ENCODE measurements at places on chromosomes 12 and 14. TPM values are rescaled to one million over a fixed set of nuclear protein-coding genes. Genes with fewer than 3 reads are reported as not detected.

The TAS2R42 gene
- total RNA-seq = not detected

GRCh38 chr12:104059963-104060362 lies 4.4 kb upstream of the HCFC2 start:
- no peak for DNase-seq

The METTL25 gene
- 18.1 TPM for total RNA-seq

DNA sequence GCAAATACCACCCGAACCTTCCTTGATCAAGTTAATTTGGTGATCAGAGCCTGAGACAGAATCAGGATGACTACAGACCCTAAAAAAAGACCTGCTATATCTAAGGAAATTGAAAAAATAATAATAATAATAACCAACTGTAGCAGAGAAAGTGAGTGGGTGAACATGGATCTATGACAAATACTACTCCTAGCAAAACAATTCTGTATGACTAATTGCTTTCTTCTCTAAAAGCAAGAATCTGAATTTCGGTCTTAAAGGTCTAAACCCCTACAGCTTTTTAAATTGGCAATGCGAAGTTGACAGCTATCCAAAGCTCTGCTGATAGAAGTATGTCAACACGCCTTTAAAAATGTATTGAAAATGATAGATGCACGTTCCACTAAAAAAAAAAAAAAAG lies 102.2 kb downstream of the PRKAB1 start:
- no peak for DNase-seq

DNA sequence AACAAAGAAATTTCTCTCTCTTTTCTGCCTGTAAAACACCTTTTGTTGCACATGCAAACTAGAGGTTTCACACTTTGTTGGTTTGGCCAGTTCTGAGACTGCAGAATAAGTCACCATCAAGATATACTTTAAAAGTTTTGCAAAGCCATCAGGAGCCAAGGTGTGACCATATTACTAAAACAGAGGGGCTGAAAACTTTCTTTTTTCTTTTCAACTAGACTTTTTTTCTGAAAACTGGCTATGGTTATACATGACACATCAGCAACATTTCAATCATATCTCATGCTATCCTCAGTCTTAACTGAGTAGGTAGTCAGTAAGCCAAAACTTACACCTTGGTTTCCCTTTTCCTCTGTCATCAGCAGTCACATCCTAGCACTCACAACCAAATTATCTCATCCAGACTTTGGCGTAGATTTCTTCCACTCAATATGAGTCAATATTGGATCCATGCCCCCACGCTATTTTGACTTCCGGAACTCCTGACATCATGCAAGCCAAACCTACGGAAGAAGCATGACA lies 4.1 kb upstream of the IFNG start:
- DNase-seq = no peak

DNA sequence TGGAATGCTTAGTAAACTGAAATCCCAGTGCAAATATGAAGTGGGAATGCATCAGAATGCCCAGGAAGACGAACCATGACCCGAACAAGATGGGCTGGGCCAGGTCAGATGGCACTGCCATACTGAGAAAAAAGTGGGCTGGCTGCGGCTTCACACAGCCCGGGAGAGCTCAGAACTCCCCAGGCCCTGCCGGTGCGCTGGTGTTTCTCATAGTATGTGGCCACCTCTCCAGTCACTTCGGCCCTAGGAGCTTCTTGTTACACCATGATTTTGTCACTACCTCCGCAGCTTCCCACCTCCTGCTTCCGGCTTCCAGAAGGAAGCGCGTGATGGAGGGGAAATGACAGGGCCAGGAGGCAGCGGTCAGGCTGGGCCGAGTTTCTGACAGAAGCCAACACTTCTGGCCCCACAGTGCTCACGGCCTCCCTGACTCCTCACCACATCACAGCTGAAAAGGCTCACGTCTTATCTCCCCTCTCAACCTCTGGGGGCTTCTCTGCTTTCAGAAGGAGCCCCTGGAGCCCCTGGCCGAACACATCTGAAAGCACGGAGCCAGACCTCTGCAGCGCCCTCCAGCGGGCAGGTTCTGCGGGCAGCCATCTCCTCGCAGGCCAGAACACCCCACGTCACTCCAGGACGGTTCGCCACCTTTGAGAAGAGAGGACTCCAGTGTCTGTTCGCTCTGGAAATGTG lies 30.7 kb downstream of the DAD1 start:
- no peak for DNase-seq

DNA sequence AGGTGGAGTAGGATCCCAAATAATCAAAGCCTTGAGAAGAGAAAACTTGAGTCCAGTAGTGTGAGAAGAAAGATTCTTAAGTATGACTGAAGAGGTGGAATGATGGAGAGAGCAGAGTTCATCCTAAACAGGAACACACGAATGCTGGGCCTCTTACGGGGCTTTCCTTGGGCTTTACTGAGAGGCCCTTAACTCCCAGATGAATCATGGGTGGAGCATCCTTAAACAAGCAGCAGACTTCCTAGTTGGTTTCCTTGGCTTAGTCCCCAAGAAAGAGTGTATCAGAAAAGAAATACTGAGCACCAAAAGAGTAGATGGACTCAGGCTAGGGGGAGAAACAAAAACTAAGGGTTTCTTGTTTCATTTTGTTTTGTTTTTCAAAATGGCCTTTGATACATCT lies 132.5 kb downstream of the GPR135 start:
- no peak for DNase-seq

- DNase-seq = no peak
Measured at GRCh38 chr12:107449891-107450290, 235.7 kb upstream of the PWP1 start.

DNA sequence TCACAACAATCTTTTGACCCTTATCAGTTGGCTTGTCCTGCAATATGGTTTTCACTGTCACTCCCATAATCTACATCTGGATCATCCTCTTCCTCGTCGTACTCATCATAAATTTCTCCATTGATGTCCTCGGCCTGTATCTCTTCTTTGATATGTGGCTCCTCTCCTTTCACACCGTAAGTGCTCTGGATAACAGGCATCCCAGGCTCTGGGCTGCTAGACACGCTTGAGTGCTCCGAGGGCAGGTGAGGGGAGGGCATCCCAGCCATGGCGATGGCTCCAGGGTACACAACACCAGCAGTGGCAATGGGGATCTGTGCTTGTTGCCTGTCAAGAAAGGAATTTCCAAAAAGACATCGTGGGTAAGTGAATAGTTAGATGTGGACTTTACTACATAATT lies 415.3 kb downstream of the SOX5 start:
- DNase-seq = no peak

DNA sequence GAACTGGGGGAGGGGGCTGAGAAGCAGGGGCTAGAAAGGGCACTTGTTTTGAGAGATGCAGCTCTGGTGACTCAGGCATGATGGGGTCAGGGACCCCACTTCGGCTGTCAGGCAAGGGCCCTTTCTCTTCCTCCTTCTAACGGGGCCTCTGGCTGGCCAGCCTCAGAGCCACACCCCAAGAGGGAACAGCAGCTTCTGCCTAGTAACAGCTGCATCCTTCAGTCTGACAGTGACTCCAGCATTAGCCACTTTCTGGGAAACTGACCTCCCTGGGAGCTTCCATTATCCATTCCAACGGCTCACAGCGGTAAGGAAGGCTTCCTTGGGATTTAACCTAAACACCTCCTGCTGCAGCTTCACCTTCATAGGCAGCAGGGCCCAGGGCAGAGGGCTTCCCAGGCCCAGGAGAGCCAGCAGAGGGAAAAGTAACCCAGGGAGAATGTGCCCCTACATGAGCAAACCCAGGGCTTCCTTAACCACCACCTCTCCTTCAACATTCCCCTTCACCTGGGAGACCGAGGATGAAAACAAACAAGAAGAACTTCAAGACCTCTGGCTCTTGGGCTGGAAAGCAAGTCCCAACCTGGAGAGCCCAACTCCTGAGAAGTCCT lies 2.7 kb downstream of the NCKAP5L start:
- DNase-seq = peak; percentile 70

DNA sequence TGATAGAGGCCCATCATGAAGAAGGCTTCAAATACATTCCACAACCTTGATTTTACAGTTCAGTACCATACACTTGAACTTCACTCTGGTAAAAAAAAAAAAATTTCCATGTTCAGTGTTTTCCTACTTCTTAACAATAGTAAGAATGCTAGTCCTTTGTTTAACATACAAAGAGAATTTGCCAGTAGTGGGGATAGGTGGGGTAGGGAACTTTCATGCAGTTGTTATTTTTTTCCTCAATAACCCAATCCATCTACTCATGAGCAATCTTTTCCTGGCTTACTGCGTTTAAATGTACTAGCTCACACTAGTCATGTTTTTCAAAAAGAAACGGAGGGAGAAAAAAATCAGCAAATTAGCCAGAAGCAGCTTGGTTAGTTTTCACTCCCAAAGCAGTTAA lies 206.1 kb downstream of the PRKD1 start:
- DNase-seq = no peak

GRCh38 chr12:30888241-30888640 lies 38.3 kb upstream of the TSPAN11 start:
- no peak for DNase-seq

The PRIMA1 gene
- total RNA-seq = 8.4 TPM

- peak; percentile 75 for DNase-seq
Measured at GRCh38 chr14:92121207-92121669, 268 bp downstream of the NDUFB1 start.

DNA sequence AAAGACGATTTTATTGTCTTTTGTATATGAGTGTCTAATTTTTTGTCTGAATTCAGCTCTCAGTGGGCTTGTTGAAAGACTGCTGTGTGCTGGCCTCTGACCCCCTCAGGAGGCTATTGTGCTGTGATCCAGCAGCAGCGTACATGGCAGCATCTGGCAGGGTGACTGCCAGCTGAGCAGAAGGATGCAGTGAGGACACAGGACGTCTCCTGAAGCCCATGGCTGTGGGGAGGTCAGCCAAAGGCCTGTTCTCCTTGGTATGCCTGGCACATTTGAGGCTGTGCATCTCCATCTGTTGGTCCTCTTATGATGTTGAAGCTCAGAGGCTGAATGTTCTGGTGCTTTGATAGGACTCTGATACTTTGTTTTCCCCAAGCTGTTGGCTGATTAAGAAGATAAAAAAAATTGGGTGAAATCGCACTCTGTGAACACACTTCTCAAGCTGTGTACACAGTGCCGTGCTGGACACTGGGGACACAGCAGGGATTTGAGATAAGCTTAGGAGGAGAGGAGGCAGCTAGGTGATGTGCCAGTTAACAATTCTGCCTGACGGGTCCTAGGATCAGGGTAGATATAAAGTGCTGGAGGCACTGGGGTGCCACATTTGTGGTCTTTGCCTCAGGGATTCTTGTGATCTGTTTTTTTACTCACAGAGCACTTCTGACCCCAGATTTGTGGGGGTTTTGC lies 37.5 kb downstream of the EID3 start:
- no peak for DNase-seq

- no peak for DNase-seq
Measured at GRCh38 chr14:51867741-51868140, 7.3 kb downstream of the GNG2 start.

GRCh38 chr12:62288328-62288727 lies 28.1 kb downstream of the USP15 start:
- DNase-seq = no peak

- no peak for DNase-seq
Measured at GRCh38 chr14:56809270-56810146, 771 bp downstream of the OTX2 start.

The GNB3 gene
- 2.9 TPM for total RNA-seq

DNA sequence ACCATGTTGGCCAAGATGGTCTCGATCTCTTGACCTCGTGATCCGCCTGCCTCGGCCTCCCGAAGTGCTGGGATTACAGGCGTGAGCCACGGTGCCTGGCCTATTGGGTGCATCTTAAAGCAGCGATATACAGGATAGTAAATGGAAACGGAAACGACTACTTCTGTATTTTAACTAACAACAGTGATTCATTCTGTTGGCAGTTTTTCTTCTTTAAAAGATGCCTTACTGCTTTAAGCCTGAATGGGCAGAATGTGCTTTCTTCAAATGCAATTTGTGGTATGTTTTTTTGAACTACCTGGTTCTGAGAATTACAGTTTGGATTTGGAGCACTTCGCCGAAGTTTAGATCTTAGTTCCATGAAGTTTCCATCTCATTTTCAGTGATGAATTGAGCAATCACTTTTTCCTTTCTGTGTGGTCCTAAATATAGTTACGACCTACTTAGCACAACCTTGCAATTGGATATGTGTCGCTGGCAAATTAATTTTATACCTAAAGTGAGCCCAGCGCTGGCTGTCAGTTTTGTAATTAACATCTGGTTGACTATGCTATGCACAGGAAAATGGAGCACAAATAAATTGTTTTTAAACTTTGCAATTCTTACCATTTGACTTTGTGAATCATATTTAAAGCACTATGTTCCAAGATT lies 53.6 kb upstream of the EIF5 start:
- no peak for DNase-seq

GRCh38 chr12:639566-639965 lies 23.7 kb downstream of the NINJ2 start:
- DNase-seq = no peak

DNA sequence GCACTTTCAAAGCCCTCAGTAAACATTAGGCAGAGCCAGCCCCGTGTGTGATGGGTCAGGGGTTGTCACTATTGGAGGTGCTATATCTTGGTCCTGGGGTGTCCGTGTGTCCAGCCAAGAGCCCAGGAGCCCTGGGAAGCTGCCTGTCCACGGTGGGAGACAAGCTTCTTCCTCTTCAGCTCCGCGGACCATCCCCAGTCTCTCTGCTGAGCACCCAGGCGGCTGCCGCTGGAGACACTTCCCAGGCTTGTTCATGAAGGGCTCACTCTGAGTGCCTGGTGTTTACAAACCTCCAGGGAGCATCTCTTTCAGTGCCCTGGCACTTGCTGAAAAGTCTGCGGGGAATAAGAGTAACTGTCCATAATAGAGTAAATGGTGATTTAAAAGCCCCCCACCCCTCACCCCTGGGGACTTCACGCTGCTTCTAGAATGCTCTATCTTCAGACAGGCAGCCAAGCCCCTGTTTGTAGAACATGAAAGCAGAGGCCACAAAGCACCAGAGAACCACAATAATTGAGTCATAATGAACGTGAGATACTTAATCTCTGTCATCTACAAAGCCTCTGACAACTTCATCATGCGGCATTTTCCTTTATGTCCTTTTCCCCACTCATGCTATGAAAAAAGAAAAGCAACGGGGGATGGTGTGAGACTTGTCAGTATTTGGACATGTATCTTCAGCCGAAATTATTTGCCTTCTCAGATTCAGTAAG lies 178.6 kb downstream of the TMEM132C start:
- no peak for DNase-seq

The OS9 gene
- total RNA-seq = 102 TPM

- no peak for DNase-seq
Measured at GRCh38 chr12:131574395-131574771, 136.5 kb upstream of the SFSWAP start.

DNA sequence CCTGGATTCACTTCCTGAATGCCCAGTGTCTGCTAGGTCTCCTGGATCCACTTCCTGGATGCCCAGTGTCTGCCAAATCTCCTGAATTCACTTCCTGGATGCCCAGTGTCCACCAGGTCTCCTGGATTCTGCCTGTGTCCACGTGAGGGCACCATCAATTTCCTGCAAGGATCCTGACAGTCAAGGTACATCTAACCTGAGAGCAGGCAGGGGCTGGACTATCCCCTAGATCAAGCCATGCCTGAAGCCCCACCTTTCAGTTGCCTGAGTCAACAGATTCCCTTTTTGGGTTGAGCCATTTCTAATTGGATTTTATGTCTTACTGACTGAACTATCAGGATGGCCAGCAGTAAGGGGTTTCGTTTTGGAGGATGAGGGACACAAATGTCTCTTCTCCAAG lies 49.5 kb downstream of the GALNT9 start:
- DNase-seq = peak; percentile 8

- no peak for DNase-seq
Measured at GRCh38 chr14:81269100-81269978, 48.6 kb upstream of the GTF2A1 start.

The MAP3K12 gene
- total RNA-seq = 5.5 TPM

- no peak for DNase-seq
Measured at GRCh38 chr14:36915081-36915480, 253.4 kb downstream of the PAX9 start.

- DNase-seq = no peak
Measured at GRCh38 chr12:88225776-88226175, 83.7 kb downstream of the TMTC3 start.
